ENCODE measurements at places on chromosomes 1 and 21. TPM values are rescaled to one million over a fixed set of nuclear protein-coding genes. Genes with fewer than 3 reads are reported as not detected.

Gene SLC5A9
- 0.57 TPM for total RNA-seq

Gene DYNLT5
- 4.0 TPM for total RNA-seq

Gene NEXN
- 532 TPM for total RNA-seq

Gene SYTL1
- 0.65 TPM for total RNA-seq

Gene ANGPTL1
- 15.1 TPM for total RNA-seq

Gene TBX19
- 0.48 TPM for total RNA-seq

Gene LORICRIN
- total RNA-seq = not detected

Gene S100A9
- total RNA-seq = 91.9 TPM

Gene CLCA4
- 0.13 TPM for total RNA-seq

Gene LAMC2
- 0.40 TPM for total RNA-seq

Gene ICOSLG
- 1.5 TPM for total RNA-seq

Gene SERTAD4
- total RNA-seq = 3.7 TPM

Gene CD5L
- not detected for total RNA-seq

Gene RNF186
- total RNA-seq = not detected

Gene PRAMEF25
- not detected for total RNA-seq

Gene VSIG8
- total RNA-seq = not detected

Gene TSPEAR
- total RNA-seq = not detected

Gene LCE1C
- not detected for total RNA-seq

Gene HPCAL4
- 0.05 TPM for total RNA-seq

Gene TNFRSF18
- total RNA-seq = 0.19 TPM

Gene CLDN8
- not detected for total RNA-seq

Gene CRYBG2
- not detected for total RNA-seq

Gene ECE1
- total RNA-seq = 55.8 TPM

Gene RBM11
- 0.57 TPM for total RNA-seq

Gene KRTAP13-3
- not detected for total RNA-seq

Gene CD48
- total RNA-seq = 1.00 TPM

Gene NT5C1A
- 25.0 TPM for total RNA-seq

Gene MYCL
- total RNA-seq = 0.35 TPM

Gene NR1I3
- total RNA-seq = not detected

Gene B3GALT6
- total RNA-seq = 11.1 TPM

Gene C4BPA
- not detected for total RNA-seq

Gene MTFR1L
- 187 TPM for total RNA-seq

Gene CR2
- total RNA-seq = not detected

Gene TOMM40L
- 34.1 TPM for total RNA-seq

Gene MYOM3
- total RNA-seq = 249 TPM

Gene PER3
- 24.0 TPM for total RNA-seq

Gene RORC
- total RNA-seq = 5.9 TPM

Gene CA6
- total RNA-seq = not detected

Gene ADGRL4
- 23.5 TPM for total RNA-seq

Gene CELA2B
- not detected for total RNA-seq

Gene SEMA4A
- total RNA-seq = 2.7 TPM

Gene S100PBP
- total RNA-seq = 12.5 TPM

Gene FABP3
- 3,048 TPM for total RNA-seq

Gene RNU1-4
- 6,195 TPM for total RNA-seq

Gene NTRK1
- 1.4 TPM for total RNA-seq

Gene CRYAA
- not detected for total RNA-seq

Gene ABCG1
- total RNA-seq = 6.3 TPM

Gene GLRX2
- total RNA-seq = 29.0 TPM

Gene GNAT2
- total RNA-seq = not detected

Gene HES4
- total RNA-seq = 56.5 TPM

Gene CDK18
- 195 TPM for total RNA-seq

Gene TRIM45
- total RNA-seq = 8.9 TPM

Gene PADI1
- not detected for total RNA-seq

Gene TRIM58
- total RNA-seq = 1.2 TPM

Gene DMBX1
- not detected for total RNA-seq
